ENCODE measurements at places on chromosomes 12 and 14. TPM values are rescaled to one million over a fixed set of nuclear protein-coding genes. Genes with fewer than 3 reads are reported as not detected.
A peak's percentile ranks its signal among the peaks of the same experiment; 100 is the strongest.

GRCh38 chr12:31321186-31321896 lies 4.6 kb downstream of the SINHCAF start:
- no peak for DNase-seq
- H3K27ac ChIP-seq, result no peak overlapping the region
- peaks cover 1% of the 10 kb centered on the region for H3K36me3 ChIP-seq
- H3K27me3 ChIP-seq, result no peaks in the 10 kb centered on the region

- H3K4me1 ChIP-seq, result no peaks in the 10 kb centered on the region
- no peaks in the 10 kb centered on the region for H3K27me3 ChIP-seq
- H3K27ac ChIP-seq, result no peak overlapping the region
- no peak overlapping the region for H3K4me3 ChIP-seq
- no peaks in the 10 kb centered on the region for H3K36me3 ChIP-seq
Observed at GRCh38 chr14:38074081-38074480, 133.6 kb upstream of the SSTR1 start.

GRCh38 chr14:78933166-78933565 lies 763.0 kb downstream of the NRXN3 start:
- H3K36me3 ChIP-seq, result no peaks in the 10 kb centered on the region
- H3K27me3 ChIP-seq, result no peaks in the 10 kb centered on the region
- H3K27ac ChIP-seq, result no peak overlapping the region
- H3K4me1 ChIP-seq, result no peaks in the 10 kb centered on the region

The FAM222A gene
- 17.4 TPM for total RNA-seq

The PRORP gene
- 34.5 TPM for total RNA-seq

The STON2 gene
- total RNA-seq, result 37.1 TPM

The MGP gene
- total RNA-seq, result not detected

DNA sequence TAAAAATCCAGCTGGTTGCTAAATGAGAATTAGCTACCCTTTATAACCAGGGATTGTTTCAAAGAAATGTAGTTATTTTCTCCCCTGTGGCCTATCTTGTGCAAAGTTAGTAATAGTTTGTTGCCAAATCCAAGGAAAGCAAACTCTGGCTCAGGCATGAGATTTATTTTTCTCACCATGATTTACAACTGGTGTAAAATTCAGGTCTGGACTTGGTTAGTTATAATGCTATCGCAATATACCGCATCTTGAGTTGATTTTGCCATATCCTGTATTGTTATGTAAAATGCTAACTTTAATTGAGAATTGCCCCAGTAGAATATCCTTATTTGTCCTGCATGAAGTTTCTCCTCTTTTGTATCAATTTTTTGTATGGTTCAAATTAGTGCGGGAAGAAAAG lies 135.5 kb downstream of the CRADD start:
- no peak overlapping the region for H3K27ac ChIP-seq
- no peaks in the 10 kb centered on the region for H3K36me3 ChIP-seq
- H3K4me1 ChIP-seq, result 0 out of 2 replicates have a peak, but pooled peaks cover 3% of the 10 kb centered on the region
- no peak overlapping the region for H3K4me3 ChIP-seq

- no peaks in the 10 kb centered on the region for H3K27me3 ChIP-seq
- H3K4me3 ChIP-seq, result peak overlapping the region; percentile 83
- peak; percentile 77 for DNase-seq
- H3K27ac ChIP-seq, result peak overlapping the region; percentile 100
- H3K4me1 ChIP-seq, result peaks cover 45% of the 10 kb centered on the region
- peaks cover 12% of the 10 kb centered on the region for H3K36me3 ChIP-seq
Observed at GRCh38 chr12:46371718-46372543, 642 bp downstream of the SLC38A2 start.

DNA sequence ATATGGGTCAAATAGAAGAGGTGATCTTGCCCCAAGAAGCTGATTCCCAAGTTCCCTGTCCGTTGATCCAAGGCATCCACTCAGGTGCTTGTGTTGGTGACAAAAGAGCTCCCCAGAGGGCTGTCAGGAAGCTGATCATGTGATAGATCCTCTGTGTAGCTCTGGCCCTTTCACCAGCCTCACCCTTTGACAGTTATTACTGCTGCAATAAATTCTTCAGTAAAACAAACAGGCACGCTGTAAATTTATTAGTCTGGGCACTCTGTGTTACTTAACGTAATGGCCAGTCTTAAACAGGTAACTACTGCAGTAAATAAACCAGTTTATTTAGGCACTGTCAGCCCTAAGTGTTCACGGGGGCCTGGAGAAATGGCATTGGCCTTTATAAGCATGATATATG lies 473.9 kb downstream of the BCL11B start:
- DNase-seq, result peak; percentile 9
- no peaks in the 10 kb centered on the region for H3K36me3 ChIP-seq

The CCDC196 gene
- not detected for total RNA-seq

GRCh38 chr12:9118158-9118557 lies 2.4 kb upstream of the A2M start:
- no peaks in the 10 kb centered on the region for H3K36me3 ChIP-seq
- no peaks in the 10 kb centered on the region for H3K27me3 ChIP-seq
- H3K4me3 ChIP-seq, result no peak overlapping the region
- peaks cover 19% of the 10 kb centered on the region for H3K4me1 ChIP-seq
- H3K27ac ChIP-seq, result no peak overlapping the region
- no peak for DNase-seq

DNA sequence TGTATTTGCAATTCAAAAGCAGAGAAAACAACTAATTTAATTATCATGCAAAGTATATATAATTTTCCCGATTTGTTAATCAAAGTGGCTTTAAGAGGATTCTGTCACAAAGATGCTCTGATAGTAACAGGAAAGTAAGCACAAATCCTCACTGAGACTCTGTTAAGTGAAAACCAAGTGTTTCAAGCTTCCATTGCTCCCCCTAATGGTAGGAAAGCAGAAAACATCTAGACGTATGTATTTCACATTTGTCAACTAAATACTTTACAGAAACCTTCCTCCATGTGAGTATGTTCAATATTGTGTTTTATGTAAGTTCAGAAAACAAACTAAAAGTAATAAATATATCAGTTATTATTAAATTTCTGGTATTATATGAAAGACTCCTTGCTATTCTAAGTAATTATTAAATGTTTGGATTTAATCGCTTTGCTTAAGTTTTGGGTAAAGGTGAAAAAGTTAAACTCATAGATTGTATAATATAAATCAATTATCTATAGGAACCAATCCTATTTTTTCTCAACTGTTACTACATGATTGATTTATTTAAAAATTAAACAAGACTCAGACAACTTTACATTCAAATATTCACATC lies 1.5 kb upstream of the NTS start:
- H3K27me3 ChIP-seq, result no peaks in the 10 kb centered on the region
- DNase-seq, result peak; percentile 35
- no peak overlapping the region for H3K27ac ChIP-seq
- H3K4me1 ChIP-seq, result no peaks in the 10 kb centered on the region

DNA sequence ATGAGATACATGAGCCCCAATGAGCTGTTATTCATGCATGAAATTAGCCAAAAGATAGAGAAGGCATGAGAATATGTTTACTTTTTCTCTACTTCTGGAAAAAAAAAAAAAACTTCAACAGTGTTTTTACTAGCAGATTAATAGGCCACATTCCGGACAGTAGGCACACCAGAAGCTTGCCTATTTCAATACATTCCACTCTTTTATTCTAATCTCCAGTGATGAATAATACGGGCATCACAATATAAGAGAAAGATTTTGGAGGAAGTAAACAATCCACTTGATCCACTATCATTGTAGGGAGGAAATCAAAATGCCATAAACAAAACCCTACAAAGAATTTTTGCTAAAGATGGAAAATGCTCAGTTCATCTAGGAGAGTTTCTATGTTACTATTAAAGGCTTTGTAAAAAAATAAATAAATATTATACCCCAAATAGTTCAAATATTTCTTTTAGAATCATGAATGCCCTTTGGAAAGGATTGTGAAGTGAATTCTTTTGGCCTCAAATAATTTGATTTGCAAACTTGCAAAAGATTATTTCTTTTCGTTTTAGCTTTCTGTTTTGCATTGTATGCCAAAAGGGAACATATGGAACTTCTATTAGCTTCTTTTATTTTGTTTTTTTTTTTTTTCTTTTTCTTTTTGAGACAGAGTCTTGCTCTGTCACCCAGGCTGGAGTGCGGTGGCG lies 232.6 kb downstream of the EPS8 start:
- H3K4me1 ChIP-seq, result no peaks in the 10 kb centered on the region
- DNase-seq, result no peak
- H3K36me3 ChIP-seq, result no peaks in the 10 kb centered on the region
- no peaks in the 10 kb centered on the region for H3K27me3 ChIP-seq

DNA sequence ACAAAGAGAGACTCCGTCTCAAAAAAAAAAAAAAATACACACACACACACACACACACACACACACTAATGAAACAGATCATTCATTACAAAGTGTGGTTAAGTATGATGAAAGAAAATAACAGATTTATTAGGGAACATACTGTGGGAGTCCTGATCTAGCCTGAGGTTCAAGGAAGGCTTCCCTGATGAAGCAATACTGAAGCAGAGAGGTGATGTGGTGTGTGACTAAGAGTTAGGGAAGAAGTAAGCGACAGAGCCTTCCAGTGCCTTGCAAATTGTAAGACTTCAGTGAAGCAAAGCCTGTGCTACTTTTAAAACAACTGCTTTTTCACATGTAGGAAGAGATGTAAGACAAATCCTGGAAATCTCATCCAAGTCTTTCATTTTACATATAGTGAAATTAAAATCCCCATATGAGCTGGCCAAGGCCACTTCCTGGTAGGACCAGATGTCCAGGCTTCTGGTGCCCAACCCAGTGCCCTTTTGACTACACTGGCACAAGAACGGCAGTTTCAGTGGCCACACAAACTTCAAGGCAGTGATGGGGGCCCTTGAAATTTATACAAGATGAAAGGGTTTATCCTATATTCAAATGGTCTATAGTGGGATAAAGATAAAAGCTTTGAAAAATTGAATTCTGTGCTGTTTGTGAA lies 86.2 kb downstream of the STON2 start:
- DNase-seq, result no peak
- H3K4me3 ChIP-seq, result no peak overlapping the region
- no peaks in the 10 kb centered on the region for H3K27me3 ChIP-seq
- no peaks in the 10 kb centered on the region for H3K36me3 ChIP-seq
- H3K27ac ChIP-seq, result no peak overlapping the region

The PIANP gene
- total RNA-seq, result 0.37 TPM

The MEG3 gene
- not detected for total RNA-seq

DNA sequence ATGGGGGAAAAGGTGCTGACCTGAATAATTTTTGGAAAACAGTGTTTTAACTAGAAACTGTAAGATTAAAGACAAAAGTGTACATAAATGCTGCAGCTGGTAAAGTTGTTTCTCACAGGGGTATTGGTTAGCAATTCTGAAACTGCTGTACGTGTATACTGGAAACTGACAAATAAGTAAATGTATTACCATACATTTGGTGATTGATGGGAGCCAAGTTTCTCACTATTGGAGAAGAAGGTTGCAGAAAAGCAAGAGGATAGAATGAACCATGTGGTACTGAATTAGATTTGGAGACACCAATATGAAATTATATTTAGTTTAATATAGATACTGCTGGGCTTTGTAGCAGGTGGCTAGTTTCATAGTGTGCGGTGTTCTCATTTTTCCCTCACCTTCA lies 19.6 kb upstream of the FBXO33 start:
- DNase-seq, result no peak
- H3K27ac ChIP-seq, result no peak overlapping the region
- no peaks in the 10 kb centered on the region for H3K27me3 ChIP-seq
- no peaks in the 10 kb centered on the region for H3K4me1 ChIP-seq
- no peaks in the 10 kb centered on the region for H3K36me3 ChIP-seq

GRCh38 chr12:88753066-88753465 lies 172.8 kb upstream of the KITLG start:
- no peaks in the 10 kb centered on the region for H3K36me3 ChIP-seq
- peak overlapping the region; percentile 9 for H3K27ac ChIP-seq
- DNase-seq, result no peak
- H3K4me1 ChIP-seq, result peaks cover 48% of the 10 kb centered on the region
- H3K27me3 ChIP-seq, result no peaks in the 10 kb centered on the region
- H3K4me3 ChIP-seq, result no peak overlapping the region

DNA sequence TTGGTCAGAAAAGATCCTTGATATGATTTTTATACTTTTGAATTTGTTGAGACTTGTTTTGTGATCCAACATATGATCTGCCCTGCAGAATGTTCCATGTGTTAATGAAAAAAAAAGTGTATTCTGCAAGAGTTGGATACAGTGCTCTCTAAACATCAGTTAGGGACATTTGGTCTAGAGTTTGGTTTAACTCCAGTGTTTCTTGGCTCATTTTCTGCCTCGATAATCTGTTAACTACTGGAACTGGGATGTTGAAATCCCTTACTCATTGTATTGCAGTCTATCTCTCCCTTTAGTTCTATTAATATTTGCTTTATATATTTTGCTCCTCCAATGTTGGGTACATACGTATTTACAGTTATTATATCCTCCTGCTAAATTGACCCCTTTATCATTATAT lies 18.3 kb upstream of the TXNRD1 start:
- no peak overlapping the region for H3K4me3 ChIP-seq
- no peaks in the 10 kb centered on the region for H3K36me3 ChIP-seq
- DNase-seq, result no peak
- H3K27ac ChIP-seq, result no peak overlapping the region

The RFX4 gene
- not detected for total RNA-seq

The IAPP gene
- total RNA-seq, result not detected

- H3K36me3 ChIP-seq, result no peaks in the 10 kb centered on the region
- no peaks in the 10 kb centered on the region for H3K4me1 ChIP-seq
- DNase-seq, result no peak
- H3K27ac ChIP-seq, result no peak overlapping the region
- H3K4me3 ChIP-seq, result no peak overlapping the region
Observed at GRCh38 chr12:5873281-5873919, 71.7 kb downstream of the ANO2 start.

The CLEC4E gene
- total RNA-seq, result not detected

DNA sequence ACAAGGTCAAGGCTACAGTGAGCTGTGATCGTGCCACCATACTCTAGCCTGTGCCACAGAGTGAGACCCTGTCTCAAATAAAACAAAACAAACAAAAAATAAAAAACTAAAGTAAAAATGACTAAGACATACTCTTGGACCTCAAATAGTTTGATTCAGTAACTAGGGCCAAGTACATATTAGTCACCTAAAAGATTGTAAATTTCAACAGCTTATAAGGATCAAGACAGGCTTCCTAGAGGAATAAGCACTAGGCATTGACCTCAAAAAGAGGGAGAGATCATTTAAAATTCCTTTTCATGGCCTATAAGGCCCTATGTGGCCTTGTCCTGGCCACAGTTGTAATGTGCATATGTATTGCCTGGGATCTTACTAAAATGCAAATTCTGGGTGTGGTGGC lies 46.0 kb upstream of the CHST11 start:
- H3K36me3 ChIP-seq, result no peaks in the 10 kb centered on the region
- no peaks in the 10 kb centered on the region for H3K4me1 ChIP-seq
- no peak for DNase-seq
- H3K27me3 ChIP-seq, result no peaks in the 10 kb centered on the region
- H3K27ac ChIP-seq, result no peak overlapping the region
- no peak overlapping the region for H3K4me3 ChIP-seq

The AQP5 gene
- total RNA-seq, result not detected

The KRT71 gene
- 1.5 TPM for total RNA-seq

The SALL2 gene
- 10.9 TPM for total RNA-seq

Measured in Caco-2 (cell line).